ENCODE measurements at places on chromosomes 4 and X.

DNA sequence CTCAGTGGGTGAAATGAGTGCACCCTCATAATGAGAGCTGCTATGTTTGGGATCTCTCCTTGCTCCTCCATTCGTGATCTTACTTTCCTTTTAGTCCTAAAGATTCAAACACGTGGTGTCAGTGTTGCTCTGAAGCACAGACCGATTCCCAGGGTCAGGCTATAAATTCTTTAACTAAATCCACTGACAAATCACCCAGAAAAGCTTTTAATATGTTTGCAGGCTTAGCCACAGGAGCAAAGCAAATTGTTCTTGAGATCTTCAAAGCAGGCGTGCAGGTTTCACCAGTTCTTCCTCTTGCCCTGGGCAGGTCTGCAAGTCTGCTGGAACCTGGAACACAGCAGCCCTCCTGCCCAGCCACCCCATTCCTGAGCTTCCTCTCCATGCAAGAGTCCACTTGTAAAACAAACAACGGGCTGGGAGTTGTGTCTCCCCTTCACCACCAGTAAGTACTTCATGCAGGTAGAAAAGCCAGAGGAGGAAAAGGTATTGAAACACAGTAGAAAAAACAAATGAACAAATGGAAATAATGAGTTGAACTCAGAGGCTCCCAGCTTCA, 70.1 kb upstream of the ENPP6 start:
- no peaks in the 10 kb centered on the region for H3K27me3 ChIP-seq
- no peak overlapping the region for H3K4me3 ChIP-seq
- H3K27ac ChIP-seq = no peak overlapping the region
- DNase-seq = no peak
- peaks cover 28% of the 10 kb centered on the region for H3K4me1 ChIP-seq

DNA sequence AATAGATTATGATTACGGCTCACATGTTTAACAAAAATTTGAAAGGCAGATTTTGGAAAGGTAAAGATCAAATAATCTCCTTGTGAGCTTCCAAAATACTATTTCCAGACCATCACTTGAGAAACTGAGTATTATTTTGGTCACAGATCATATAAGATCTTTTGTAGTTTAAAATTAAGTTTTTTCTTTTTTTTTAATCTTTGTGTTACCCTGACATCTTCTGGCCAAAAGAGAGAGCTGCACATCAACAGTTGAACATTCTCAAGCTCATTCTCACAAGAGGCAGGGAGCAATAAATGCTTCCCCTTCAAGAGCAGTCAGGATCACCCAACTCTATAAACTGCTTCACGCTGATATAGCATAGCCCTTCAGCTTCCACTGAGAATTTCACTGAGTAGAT, 15.9 kb downstream of the TMEM192 start:
- H3K4me1 ChIP-seq = no peaks in the 10 kb centered on the region
- H3K4me3 ChIP-seq = no peak overlapping the region
- H3K36me3 ChIP-seq = peaks cover 5% of the 10 kb centered on the region
- H3K27me3 ChIP-seq = no peaks in the 10 kb centered on the region
- no peak for DNase-seq

GRCh38 chr4:61332693-61333092, 132.6 kb downstream of the ADGRL3 start:
- H3K27ac ChIP-seq = no peak overlapping the region
- no peaks in the 10 kb centered on the region for H3K36me3 ChIP-seq
- H3K27me3 ChIP-seq = no peaks in the 10 kb centered on the region
- H3K4me1 ChIP-seq = no peaks in the 10 kb centered on the region
- DNase-seq = no peak

DNA sequence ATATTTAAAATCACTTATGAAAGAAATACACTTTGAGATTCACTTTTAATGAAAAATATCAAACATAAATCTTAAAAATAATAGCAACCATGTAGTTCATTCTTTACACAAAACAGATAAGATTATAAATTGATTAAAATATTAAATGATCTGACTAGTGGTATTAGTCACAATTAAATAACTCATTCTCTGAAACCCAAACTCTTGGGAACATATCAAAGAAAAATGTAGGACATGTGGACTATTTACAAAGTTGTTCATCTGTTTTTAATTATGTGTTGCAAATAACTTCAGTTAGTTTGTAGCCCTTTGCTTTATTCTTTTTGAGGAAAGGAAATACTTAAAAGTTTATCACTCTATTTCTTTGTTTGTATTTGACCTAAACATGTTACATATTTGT, 9.5 kb upstream of the GUCY1A1 start:
- H3K27ac ChIP-seq = no peak overlapping the region
- no peak overlapping the region for H3K4me3 ChIP-seq
- no peaks in the 10 kb centered on the region for H3K4me1 ChIP-seq
- no peak for DNase-seq
- no peaks in the 10 kb centered on the region for H3K36me3 ChIP-seq

GRCh38 chr4:137934911-137935310, 307.2 kb downstream of the SLC7A11 start:
- H3K27ac ChIP-seq = no peak overlapping the region
- no peak overlapping the region for H3K4me3 ChIP-seq
- H3K27me3 ChIP-seq = no peaks in the 10 kb centered on the region
- no peak for DNase-seq

GRCh38 chrX:80667967-80668366, 141.7 kb downstream of the BRWD3 start:
- no peaks in the 10 kb centered on the region for H3K27me3 ChIP-seq
- H3K4me3 ChIP-seq = no peak overlapping the region
- H3K27ac ChIP-seq = no peak overlapping the region
- no peaks in the 10 kb centered on the region for H3K4me1 ChIP-seq

DNA sequence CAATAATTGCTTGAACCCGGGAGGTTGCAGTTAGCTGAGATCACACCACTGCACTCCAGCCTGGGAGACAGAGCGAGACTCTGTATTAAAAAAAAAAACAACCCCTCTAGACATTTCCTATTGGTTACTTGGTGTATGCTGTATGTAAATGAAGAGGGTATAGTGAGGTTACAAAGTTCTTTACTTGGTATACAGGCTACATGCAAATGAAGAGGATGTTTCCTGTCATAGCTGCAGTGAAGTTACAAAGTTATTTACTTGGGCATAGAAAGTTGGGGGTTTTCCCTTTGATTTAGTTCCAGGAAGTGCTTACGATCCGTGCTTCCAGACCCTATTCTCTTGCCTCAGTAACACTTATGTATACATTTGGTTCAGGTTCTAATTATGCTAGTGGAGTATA, 38.4 kb upstream of the CLNK start:
- no peaks in the 10 kb centered on the region for H3K4me1 ChIP-seq
- no peaks in the 10 kb centered on the region for H3K36me3 ChIP-seq
- no peak overlapping the region for H3K27ac ChIP-seq
- no peak for DNase-seq

Measured in CD8-positive, alpha-beta memory T cell (primary cell).